ENCODE measurements at places on chromosomes 4 and X.

GRCh38 chr4:30429813-30430761, 290.1 kb upstream of the PCDH7 start:
- DNase-seq = no peak

DNA sequence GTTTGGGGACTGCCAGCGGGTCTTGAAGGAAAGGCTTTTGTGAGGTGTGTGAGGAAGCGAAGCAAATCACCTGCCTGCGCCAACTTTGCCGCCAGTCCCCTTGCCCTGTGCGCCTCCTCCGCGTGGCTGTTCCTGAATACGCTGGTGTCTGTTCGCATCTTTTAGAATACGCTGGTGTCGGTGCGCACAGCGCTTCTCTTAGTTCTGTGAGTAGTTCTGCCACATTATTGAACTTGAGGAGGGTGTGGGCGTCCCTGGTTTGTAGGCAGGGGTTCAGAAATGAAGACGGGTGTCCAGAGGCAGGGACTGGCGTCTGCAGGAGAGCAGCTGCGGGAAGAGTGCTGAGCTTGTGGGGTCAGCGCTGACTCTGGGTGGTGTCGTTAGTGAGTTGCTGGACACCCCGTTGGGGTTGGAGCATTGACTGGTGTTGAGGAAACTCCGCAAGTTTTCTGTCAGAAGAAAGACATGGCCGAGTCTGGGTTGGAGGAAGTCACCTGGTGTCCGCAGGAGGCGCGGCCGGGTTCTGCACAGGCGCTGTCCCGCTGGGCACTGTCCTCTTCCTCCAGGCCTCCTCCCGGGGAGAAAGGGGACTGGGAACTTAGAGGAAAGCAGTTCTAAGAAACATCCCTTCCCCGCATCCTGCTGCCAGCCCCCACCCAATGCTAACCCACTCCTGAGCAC, 930 bp downstream of the ZNF718 start:
- DNase-seq = no peak

DNA sequence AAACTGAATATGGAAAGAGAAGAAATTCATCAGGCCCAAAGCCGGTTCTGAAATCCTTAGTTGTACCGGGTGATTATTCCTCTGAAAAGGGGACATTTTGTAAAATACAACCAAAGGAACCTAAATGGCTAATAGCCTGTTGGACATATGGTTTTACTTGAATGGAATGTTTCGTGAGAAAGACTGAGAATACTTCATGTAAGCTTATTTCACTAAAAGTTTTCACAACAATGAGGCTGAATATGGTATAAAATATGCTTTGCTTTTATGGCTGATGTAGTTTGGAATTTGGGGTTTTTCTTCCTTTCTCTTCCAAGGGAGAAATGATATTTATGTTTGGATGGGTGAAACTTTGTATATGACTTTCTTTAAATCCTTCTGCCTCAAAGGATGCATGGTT, 2.7 kb downstream of the GRIA3 start:
- DNase-seq = no peak

DNA sequence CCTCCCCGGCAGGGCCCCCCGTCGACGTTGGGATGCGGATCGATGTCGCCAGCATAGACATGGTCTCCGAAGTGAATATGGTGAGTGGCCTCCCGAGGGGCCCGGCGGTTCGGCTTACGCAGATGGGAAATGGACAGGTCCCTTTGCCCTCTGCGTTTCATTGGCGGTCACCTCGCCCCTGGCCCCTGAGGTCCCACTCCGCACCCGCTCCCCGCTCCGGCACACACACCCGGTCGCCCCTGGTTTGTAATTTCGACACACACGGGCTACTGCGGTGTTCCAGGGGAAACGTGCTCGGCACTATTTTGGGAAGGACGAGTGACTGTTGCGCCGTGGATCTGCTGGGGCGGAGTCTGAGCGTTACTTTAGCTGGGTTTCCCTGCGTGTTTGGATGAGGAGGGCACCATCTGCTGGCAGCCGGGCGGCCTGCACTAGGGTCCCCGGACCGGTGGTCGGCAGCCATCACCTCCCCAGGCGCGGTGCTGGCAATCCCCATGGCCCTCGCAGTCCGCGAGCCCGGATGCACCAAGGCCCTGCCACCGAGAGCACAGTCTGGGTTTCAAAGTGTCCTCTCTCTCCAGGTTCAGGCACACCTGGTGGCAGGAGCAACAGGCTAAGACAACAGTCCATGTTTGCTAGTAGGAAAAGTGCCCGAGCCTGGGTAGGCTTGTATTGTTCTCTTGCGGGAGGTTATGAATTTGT, 1.2 kb downstream of the GABRB1 start:
- DNase-seq = peak; percentile 40

- DNase-seq = no peak
Measured at GRCh38 chr4:158422546-158422945, 99.1 kb upstream of the RXFP1 start.

DNA sequence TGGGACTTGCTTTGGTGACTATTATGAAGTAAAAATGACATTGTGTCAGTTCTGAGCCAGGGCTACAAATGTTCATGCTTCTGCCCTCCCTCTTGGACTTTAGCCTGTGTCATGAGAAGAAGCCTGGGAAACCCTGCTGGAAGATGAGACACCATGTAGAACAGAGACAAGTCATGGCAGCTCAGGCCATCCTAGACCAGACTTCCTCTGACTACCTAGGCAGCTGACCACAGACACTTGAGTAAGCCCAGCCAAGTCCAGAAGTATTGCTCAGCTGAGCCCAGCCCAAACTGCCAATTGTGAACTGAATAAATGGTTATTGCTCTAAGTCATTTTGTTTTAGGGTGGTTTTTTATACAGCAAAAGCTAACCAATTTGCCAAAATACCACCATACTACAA, 467.6 kb upstream of the CNKSR2 start:
- no peak for DNase-seq

DNA sequence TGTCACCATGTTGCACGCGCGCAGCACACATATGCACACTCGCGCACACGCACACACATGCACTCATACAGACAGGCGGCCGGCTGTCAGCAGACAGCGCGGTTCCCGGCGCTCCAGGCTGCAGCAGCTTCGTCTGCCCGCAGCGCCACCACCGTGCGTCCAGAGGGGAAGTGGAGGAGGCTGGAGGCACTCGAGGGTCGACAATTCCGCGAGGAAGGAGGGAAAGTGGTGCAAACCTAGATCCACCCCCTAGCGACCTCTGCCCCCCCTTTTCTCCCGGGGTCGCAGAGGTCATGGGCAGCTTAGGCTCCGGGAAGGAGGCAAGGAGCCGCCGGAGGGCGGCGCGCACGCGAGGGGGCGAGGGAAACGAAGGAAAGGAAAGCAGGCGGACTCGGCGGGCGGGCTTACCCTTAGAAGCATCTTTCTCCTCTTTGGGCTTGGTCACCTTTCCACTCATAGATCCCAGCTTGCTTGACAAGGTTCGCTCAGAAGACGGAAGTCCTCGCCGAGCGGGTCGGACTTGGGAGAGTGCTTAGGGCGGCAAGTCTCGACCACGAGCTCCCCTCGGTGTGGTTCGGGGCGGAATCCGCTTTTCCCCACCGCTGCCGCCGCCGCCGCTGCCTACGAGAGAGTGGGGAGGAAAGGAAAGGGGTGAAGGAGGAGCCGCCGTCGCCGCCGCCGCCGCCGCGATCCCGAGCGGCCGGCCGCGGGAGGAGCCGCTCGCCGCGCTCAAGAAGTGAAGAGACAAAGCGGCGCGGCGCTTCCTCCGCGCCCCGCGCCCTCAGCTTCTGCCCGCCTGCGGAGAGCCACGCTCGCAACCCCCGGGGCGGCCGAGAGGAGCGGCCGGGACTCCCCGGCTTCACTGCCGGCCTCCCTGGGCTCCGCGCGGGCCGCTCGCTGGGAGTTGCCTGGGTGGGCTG, 326.6 kb upstream of the F9 start:
- DNase-seq = no peak

- DNase-seq = no peak
Measured at GRCh38 chr4:59608466-59608865, 1591.7 kb upstream of the ADGRL3 start.

DNA sequence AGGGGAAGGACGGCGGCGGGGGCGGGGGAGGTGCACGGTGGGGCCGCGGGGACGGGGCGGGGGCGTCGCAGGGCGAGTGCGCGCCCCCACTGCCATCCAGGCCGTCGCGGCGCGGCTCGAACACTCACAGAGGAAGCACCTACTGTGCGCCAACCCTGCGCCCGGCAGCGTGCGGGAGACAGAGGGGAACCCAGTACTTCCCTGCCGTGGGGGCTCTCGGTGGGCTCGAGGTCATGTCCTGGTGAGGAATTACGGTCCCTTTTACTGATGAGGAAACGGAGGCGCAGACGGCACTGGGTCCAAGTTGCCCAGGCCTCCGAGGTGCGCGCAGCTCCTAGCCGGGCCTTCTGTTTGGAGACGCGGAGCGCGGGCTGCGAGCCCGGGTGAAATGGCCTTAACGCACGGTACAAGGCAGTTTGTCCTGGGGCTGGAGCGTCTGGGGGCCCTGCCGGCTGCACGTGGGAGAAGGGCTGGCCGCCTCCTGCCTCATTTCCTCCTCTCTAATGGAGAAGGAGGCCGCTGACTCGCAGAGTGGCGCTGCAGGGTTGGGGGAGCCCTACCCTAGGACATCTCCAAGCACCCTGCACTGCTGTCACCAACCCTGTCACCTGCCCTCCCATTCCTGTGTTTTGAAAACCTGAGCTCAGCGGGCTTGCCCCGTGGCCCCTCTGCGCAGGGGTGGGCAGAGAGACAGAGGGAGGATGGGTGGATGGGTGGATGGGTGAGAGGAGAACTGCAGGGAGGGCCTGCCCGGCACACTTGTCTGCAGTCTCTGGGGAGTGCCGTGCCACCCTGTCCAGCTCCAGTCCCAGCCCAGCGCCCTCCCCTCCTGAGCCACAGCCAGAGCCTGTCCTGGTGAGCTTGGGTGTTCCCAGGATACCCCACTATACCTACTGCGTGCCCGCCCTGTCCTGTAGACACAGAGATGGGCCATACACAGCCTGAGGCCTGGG, 106.0 kb downstream of the ADRA2C start:
- DNase-seq = no peak

- DNase-seq = no peak
Measured at GRCh38 chrX:23908219-23909004, 606 bp downstream of the CXorf58 start.

DNA sequence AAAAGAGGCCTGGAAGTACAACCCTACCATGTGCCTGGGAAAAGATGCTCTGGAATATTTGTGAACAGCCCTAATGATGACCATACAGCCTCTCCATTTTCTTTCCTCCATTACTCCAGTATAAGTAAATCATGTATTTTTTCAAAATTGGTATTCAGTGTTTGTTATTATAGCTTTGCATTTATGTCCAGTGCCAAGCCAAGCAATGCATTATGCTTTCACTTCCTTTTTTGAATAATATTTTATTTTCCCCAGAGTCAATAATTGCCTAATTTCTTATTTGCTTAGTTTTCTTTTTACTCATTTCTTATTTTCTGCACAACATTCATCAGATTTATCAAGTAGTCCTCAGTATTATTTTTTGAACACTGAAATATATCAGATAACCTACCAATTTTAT, 49.3 kb upstream of the EOLA2 start:
- DNase-seq = no peak

Measured in stimulated activated CD8-positive, alpha-beta memory T cell treated with anti-CD3 and anti-CD28 coated beads, Interleukin-2, amount 100 ng/mL, for 48 hours (primary cell).